Right cardiac atrium (tissue), 5 donors: ENCODE measurements at places on chromosomes 13 and 19. TPM values are rescaled to one million over a fixed set of nuclear protein-coding genes. Genes with fewer than 3 reads are reported as not detected.

The IL17D gene
- polyA plus RNA-seq, result 2.3 TPM

The CGB7 gene
- polyA plus RNA-seq, result 0.07 TPM

GRCh38 chr13:36919171-36919832 lies 736 bp downstream of the SMAD9 start:
- DNase-seq, result peak; percentile 86

DNA sequence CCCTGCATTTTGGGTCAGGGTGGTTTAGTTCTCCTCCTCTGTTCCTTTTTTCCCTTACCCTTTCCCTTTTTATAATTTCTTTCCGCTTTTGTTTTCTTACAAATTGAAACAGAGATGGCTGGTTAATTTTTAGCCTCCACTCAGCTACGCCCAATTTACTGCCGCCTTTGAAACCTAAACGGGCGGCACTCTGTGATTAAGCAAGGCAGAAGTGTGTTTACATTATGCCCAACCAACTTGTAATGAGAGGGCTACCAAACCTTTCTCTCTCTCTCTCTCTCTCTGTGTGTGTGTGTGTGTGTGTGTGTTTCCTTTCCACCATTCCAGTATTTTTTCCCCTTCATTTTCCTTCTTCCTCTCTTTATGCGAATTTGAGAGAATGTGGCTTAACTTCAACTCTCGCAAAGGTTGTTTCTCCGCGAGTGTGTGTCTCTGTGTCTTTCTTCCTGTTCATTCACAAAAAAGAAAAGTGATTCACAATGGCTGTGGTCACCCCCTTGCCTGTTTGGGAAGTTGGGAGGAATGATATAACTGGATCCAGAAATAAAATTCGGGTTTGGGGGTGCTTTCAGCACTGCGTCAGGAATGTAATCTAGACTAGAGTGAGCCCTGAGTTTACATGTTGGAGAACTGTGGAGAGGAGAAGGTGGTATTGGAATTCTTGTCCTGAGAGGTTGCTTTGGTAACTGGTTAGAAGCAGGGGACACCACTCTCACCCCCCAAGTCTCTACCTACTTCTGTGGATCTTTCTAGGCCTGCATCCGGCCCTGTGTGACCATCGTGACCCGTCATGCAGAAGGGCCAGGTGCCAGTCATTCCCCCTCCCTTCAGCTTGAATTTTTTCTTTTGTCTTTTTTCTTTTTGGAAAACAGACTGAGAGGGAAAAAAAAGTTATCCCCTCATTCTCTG lies 31.4 kb downstream of the NFIX start:
- DNase-seq, result peak; percentile 7

DNA sequence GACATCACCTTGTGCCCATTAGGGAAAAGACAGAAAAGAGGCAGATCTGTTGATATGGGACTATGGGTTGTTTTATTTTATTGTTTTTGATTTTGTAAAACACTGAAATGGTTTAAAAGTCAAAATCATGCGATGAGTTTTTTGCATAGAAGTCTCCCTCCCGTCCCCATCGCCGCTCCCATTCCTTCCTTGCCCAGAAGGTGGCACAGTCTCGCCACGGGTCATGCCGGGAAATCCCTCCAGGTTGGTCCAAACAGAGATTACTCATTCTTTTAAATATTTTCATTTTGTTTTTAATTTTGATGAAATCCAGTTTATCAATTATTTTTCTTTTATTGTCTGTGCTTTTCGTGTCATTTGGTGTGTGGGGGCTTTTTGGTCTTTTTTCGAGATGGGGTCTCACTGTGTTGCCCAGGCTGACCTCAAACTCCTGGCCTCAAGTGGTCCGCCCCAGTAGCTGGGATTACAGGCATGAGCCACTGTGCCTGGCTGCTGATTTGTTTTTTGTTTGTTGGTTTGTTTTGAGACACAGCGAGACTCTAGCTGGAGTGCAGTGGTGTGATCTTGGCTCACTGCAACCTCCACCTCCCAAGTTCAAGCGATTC lies 9.2 kb downstream of the PGPEP1 start:
- peak; percentile 76 for DNase-seq

- no peak for DNase-seq
These were observed 44.0 kb upstream of the KPNA3 start for GRCh38 chr13:49836516-49836915.

GRCh38 chr13:22369840-22370239 lies 699.0 kb downstream of the FGF9 start:
- no peak for DNase-seq

DNA sequence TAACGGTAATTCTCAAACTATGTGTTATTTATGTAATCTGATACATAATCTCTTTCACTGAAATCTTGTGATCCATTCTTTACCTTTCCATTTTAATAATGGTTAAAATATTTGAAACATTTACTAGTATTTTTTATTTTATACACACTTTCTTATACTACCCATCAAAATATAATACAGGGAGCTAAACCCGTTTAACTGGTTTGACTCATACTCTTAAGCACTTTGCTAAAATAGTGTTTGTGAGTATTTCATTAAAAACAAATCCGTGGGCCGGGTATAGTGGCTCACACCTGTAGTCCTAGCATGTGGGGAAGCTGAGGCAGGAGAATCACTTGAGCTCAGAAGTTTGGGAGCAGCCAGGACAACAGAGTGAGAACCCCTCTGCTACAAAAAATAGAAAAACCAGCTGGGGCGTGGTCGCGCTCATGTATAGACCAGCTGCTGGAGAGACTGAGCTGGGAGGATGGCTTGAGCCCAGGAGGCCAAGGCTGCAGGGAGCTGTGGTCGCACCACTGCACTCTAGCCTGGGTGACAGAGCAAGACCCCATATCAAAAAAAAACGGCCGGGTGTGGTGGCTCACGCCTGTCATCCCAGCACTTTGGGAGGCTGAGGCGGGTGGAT lies 43.8 kb upstream of the DCUN1D2 start:
- DNase-seq, result peak; percentile 13

GRCh38 chr13:110714797-110715394 lies 1.4 kb downstream of the ING1 start:
- peak; percentile 89 for DNase-seq

DNA sequence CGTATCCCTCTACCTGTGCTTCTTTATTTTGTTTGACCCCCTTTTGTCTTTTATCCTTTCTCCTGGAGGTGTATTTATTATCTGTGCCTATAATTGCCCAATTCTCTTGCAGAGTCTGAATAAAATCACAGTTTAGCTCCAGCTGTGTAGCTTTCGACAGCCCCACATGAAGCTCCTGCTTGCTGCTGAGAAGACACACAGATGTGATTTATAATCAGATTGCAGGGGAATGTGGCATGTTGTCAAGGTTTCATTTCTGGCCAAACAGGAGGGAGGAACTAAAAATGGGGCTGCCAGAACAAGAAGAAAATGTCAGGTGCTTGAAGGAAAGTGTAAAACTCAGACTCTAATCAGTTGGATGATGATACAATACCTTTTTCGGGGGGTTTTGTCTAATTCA lies 22.7 kb downstream of the CCNA1 start:
- DNase-seq, result no peak

GRCh38 chr13:50424993-50425392 lies 409.7 kb downstream of the KCNRG start:
- no peak for DNase-seq

GRCh38 chr13:106623799-106624460 lies 56.0 kb upstream of the ARGLU1 start:
- DNase-seq, result no peak

The ETV2 gene
- polyA plus RNA-seq, result 0.77 TPM

The ZNF665 gene
- 1.4 TPM for polyA plus RNA-seq

The ZNF28 gene
- 2.0 TPM for polyA plus RNA-seq

DNA sequence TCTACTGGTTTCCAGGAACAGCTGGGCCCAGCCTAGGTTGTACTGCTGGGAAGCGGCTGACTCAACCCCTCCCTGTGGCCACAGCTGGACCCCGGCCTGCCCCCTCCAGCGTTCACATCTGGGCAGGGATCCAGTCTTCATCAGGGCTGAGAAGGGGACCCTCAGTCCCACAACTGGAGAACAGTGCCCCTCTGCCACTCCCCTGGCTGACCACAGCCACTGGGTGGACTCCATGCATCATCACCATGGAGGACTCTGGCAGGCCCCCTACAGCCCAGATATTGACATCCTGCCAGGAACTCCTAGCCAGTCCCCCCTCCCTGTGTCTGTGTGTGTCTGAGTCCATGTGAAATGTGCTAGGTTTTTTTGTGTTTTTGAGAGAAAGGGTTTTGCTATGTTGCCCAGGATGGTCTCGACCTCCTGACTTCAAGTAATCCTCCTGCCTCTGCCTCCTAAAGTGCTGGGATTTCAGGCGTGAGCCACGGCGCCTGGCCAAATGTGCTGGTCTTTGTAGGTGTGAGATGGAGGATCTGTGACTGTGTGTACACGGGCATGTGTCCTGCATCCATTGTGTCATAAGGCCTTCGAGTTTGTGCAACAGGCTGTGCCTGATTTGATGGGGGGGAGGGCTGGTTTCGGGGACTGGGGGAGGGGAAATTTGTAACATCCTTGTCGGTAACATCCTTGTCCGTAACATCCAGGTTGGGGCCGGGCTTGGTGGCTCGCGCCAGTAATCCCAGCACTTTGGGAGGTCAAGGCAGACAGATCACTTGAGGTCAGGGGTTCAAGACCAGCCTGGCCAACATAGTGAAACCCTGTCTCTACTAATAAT lies 4.0 kb upstream of the HOOK2 start:
- peak; percentile 89 for DNase-seq

- DNase-seq, result no peak
These were observed 64.1 kb downstream of the KLF12 start for GRCh38 chr13:74070065-74070464.

GRCh38 chr19:39515551-39516191 lies 732 bp downstream of the SELENOV start:
- no peak for DNase-seq

The TEX101 gene
- not detected for polyA plus RNA-seq

GRCh38 chr13:37960427-37960826 lies 90.9 kb upstream of the TRPC4 start:
- no peak for DNase-seq

The ZNF90 gene
- polyA plus RNA-seq, result 0.91 TPM

- no peak for DNase-seq
These were observed 12.8 kb downstream of the PSMC4 start for GRCh38 chr19:39983695-39984300.

- DNase-seq, result no peak
These were observed 15.7 kb downstream of the CAB39L start for GRCh38 chr13:49428041-49428763.

The ANGPTL8 gene
- 4.8 TPM for polyA plus RNA-seq

The STOML3 gene
- not detected for polyA plus RNA-seq

DNA sequence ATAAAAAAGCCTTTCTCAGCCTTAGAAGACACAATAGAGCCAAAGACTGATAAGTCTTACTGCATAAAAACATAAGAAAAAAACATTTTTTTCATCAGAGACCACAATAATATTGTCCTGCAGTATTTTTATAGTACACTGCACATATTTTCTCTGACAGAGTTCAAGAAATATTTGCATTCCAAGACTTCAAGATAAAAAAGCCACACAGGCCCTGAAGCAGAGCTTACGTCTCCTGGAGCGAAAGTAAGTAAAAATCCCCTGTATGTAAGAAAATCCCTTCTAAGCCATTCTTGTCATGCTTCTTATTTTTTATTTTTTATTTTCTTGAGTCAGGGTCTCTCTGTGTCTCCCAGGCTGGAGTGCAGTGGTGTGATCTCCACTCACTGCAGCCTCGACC lies 755.9 kb downstream of the LIG4 start:
- no peak for DNase-seq

DNA sequence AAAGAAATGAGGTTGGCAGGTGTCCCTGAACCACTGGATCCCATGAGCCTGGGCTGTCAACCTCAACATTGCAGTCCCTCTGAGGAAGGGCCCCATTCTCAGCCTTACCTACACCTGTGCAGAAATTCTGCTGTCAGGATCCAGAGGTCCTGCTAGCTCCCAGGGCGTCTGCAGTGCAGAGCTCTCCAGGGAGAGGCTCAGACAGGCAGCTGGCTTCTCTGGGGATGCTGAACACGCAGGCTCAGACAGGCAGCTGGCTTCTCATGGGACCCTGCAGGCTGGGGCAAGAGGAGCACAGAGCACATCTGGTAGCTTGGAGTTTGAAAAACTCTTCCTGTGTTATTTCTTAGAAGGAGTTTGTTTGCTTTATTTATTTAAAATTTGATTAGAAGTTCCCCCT lies 50.9 kb downstream of the TMEM255B start:
- DNase-seq, result peak; percentile 7

- DNase-seq, result no peak
These were observed 14.3 kb upstream of the EIF3G start for GRCh38 chr19:10134040-10134439.

- DNase-seq, result peak; percentile 74
These were observed 16.2 kb downstream of the LMTK3 start for GRCh38 chr19:48495396-48495795.

The CYP4F8 gene
- not detected for polyA plus RNA-seq

DNA sequence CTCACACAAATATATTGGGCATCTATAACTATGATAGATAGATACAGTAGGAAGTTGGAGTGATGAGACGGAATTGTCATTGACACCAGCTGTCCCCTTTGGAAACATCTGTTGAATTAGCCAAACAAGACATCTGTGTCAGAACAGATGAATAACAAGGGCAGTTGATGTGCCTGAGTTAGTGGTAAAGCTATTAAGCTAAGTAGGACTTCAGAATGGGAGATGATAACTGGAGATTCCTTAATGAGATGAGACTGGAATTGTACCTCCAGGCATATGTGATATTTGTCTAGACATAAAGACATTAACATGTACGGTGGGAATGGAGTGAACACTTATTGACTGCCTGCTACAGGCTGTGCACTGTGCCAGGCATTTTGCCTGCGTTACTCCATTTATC lies 78.7 kb downstream of the MBNL2 start:
- DNase-seq, result no peak

DNA sequence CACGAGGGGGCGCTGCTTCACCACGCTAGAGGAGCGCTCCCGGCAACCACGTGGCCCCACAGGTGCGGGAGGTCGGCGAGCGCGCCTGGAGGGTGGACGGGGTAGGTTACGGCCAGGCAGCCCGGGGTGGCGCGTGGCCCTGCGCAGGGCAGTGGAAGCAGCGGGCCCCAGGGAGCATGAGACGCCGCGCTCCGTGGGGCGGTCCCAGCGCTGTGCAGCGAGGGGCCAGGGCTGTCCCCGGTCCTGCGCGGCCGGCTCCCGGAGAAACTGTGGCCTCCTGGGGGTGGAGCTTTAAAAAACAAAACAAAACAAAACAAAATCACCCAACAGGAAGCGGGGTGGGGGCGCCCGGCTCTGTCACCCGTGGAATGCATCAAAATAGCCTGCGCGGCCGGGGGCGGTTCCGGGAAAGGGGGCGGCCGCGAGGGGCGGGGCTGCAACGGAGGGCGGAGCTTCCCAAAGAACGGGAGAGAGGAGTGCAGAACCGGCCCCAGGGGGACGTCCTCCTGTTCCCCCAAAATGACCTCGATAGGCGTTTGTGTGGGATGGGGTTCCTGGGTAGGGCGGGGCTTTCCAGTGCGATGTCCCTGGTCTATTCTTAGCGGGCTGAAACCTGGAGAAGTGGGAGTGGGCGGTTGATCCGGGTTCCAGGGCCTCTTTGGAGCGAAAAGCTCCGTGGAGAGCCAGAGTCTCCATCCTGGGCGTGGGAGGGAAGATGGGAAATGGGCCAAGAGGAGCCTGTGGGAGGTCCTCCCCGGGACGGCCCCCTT lies 27.3 kb downstream of the NUMBL start:
- peak; percentile 97 for DNase-seq

DNA sequence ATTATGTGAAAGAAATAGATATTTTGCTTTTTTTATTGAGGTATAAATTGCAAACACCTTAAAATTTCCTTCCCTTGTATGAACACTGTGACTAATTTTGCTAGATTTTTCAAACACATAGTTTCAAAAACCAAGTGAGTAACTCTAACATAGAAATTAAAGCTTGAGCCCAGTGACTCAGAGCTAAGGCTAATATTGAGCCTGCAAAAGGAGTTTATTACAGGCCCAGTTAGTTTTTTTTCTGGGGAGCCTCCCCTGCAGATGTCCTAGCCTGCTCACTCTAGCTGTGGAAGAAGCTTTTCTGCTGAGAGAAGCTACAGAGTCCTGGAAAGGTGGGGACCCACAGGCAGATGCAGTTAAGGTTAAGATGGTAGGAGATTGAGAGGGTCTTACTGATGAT lies 3.4 kb downstream of the ZNF430 start:
- no peak for DNase-seq
